ENCODE measurements at places on chromosomes 3 and 15.

GRCh38 chr15:70037292-70037640, 60.5 kb downstream of the TLE3 start:
- no peak for DNase-seq

- DNase-seq = no peak
Observed at GRCh38 chr3:113117511-113118234, 93.7 kb upstream of the BOC start.

DNA sequence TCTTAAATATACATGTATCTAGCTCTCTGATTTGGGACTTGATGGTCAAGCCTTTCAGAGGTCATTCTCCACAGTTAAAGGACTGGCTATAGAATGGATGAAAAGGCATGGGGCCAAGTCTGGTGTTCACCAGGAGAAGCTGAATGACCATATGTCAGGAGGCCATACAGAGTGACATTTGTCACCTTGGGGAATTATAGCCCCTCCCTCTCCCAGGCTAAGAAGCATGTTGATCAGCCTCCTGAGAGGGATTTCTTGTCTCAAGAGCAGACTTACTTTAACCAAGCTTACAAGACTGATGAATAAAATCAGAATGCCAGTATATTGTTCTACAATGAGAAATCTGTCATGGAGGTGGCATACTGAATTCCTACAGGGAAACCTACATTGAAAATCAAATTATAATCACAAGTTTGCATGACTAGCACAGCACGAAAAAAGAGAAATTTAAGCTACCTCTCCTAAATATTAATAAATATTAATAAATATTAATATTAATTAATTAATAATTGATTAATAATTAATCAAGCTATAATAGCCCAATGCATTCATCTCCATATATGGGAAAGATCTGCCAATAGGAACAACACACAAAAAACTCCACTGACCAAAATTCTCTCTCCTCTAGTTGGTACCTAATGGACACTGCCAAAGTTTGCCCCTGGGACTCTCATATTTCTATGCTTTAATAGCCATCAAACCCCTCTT, 47.3 kb downstream of the ATP8B4 start:
- no peak for DNase-seq

DNA sequence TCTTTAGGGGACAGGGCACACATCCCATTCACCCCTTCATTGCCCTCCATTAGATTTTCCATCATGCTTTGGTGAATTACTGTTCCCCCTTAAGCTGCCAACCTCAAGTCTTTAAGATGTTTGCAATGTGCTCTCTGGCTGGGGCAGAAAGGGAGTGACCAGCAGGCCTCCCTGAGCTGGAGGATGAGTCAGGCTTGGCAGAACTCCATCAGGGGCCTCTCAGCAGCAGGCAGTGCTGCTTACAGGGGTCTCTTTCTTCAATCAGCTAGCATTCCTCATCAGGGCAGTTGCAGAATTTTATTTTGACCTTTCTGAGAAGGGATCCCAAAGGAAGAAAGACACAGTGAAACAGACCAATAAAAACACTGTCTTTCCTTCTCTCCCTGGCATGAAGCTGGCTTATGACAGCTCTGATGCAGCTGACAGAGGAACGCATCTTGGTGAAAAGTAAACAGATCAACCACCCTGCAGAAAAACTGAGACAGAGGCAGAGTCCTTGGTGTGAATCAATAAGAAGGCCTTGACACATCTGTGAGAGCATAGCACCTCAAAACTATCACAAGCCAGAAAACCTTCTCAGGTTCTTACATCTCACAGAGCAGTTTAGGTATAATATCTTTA, 88.7 kb upstream of the MRPL3 start:
- DNase-seq = no peak

GRCh38 chr15:37940876-37941275, 6.4 kb downstream of the TMCO5A start:
- no peak for DNase-seq

GRCh38 chr15:51760805-51761204, 9.4 kb downstream of the TMOD2 start:
- no peak for DNase-seq

DNA sequence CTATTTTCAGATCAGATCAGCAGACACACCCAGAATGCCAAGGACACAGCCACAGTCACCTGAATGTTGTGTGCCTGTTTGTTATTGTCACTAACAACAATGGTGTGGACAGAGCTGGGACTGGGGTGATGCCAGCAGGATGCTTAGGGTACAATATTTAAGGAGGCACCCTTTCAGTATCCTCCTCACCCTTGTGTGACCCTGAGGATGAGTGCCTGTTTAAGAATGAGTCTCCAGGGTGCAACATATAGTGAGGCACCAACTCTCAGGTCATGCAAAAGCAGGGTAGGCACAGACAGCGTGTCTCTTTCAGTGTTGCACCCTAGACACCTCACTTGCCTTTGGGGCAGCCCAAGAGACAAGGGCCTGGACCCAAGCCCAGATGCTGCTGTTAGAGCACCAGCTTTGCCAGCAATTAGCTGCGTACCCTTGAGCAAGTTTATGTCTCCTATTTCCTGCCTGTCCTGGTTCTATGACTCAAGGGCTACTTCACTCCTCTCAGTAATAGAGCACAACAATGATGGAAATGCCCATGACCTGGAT, 122.6 kb downstream of the AQP9 start:
- DNase-seq = no peak

DNA sequence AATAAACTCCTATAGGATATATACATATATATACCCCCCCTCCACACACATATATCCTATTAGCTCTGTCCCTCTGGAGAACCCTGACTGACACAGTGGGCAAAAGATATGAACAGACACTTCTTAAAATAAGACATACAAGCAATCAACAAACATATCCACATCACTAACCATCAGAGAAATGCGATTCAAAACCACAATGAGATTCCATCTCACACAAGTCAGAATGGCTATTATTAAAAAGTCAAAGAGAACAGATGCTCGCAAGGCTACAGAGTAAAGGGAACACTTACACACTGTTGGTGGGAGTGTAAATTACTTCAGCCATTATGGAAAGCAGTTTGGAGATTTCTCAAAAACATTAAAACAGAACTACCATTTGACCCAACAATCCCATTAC, 46.2 kb upstream of the ARHGEF26 start:
- no peak for DNase-seq

- DNase-seq = no peak
Observed at GRCh38 chr15:31495281-31495680, 168.6 kb downstream of the KLF13 start.

DNA sequence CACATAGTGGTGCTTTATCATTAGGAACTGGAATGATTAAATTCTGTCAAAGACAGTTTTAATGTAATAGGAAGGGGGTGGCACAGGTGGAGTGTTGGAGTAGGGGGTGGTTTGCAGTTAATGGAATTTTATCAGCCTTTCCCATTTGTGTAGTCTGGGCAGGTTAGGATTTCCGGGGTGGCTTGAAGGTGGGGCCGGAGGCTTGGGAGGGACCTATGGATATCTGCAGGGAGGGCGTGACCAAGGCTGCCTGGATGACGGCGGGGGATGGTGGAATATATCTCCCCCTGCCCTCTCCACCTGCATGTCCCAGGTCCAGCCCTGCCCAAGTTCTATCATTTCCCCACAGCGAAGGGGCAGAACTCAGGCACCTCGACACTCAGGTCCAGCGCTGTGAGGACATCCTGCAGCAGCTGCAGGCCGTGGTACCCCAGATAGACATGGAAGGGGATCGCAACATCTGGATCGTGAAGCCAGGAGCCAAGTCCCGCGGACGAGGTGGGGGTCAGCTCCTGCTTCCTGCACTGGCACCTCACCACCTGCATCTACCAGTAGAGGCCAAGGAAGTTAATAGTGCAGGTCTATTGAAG, 15.5 kb downstream of the TTLL3 start:
- no peak for DNase-seq

GRCh38 chr3:156493887-156494286, 61.0 kb downstream of the SSR3 start:
- no peak for DNase-seq

- DNase-seq = no peak
Observed at GRCh38 chr3:18438586-18438985, 13.4 kb upstream of the SATB1 start.

- DNase-seq = no peak
Observed at GRCh38 chr15:29815000-29815710, 7.1 kb downstream of the TJP1 start.

Measured in NCI-H1930 (cell line).